ENCODE measurements at places on chromosomes 12 and 14. TPM values are rescaled to one million over a fixed set of nuclear protein-coding genes. Genes with fewer than 3 reads are reported as not detected.

TAS2R19 gene
- total RNA-seq: 0.41 TPM

C3AR1 gene
- total RNA-seq: 35.4 TPM

- no peaks in the 10 kb centered on the region for H3K4me1 ChIP-seq
- no peaks in the 10 kb centered on the region for H3K27me3 ChIP-seq
- H3K36me3 ChIP-seq: no peaks in the 10 kb centered on the region
- no peak overlapping the region for H3K4me3 ChIP-seq
Measured at GRCh38 chr14:103755060-103755459, 39.5 kb downstream of the ZFYVE21 start.

DNA sequence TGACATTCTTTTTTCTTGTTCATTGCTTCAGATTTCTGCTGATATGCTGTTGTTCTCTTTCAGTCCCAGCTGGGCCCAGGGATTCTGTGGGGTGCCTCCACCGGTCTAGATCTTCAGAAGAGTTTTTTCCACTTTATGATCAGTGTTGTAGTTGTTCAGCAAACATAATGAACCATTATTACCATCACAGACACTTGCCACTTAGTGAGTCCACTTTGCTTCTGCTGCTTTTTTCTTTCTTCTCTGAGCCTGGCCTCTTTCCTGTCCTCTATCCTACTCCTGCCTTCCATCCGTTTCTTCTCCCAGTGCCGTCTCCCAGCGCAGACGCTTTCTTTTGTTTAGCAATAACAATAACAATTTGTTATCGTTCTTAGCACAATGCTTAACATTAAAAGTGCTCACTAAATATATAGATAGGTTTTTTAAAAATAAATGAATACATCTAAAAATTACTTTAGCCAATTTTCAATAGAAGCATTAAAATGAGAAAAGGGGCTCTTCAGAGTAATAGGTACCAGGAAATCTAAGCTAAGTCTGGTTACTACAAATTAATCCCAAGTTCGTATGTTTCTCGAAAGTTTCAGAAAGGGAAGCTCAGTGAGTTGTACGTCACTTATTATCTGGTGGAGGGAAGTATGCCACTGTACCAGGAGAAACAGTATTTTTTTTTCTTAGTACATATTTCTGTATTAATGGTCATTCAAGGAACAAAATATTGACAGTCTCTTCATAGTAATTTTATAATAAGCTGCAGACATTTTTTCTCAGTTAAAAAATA is 98.2 kb downstream of the SRGAP1 start:
- no peaks in the 10 kb centered on the region for H3K27me3 ChIP-seq
- no peaks in the 10 kb centered on the region for H3K36me3 ChIP-seq
- no peak overlapping the region for H3K27ac ChIP-seq
- H3K4me1 ChIP-seq: no peaks in the 10 kb centered on the region
- no peak overlapping the region for H3K4me3 ChIP-seq
- DNase-seq: no peak

DDX47 gene
- total RNA-seq: 38.3 TPM

DNA sequence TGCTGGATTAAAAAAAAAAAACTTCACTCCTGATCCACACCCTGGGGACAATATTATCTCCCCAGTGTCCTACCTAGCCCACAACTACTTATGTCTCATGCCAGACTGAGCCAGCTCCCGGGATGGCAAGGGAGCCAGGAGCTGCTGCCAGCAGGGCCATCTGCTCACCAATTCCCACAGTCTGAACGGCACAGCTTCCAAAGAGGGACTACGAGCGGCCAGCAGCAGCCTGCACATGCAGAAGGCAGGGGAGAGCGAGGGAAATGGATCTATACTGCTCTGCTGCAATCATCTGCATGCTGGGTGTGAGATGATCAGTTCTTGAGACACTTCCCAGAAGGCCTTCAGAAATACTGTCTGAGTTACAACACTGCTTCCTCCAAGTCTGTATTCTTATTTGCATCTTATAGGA is 11.1 kb downstream of the SSH1 start:
- peaks cover 28% of the 10 kb centered on the region for H3K36me3 ChIP-seq
- H3K4me3 ChIP-seq: no peak overlapping the region
- DNase-seq: peak; percentile 64
- H3K27ac ChIP-seq: no peak overlapping the region

DNA sequence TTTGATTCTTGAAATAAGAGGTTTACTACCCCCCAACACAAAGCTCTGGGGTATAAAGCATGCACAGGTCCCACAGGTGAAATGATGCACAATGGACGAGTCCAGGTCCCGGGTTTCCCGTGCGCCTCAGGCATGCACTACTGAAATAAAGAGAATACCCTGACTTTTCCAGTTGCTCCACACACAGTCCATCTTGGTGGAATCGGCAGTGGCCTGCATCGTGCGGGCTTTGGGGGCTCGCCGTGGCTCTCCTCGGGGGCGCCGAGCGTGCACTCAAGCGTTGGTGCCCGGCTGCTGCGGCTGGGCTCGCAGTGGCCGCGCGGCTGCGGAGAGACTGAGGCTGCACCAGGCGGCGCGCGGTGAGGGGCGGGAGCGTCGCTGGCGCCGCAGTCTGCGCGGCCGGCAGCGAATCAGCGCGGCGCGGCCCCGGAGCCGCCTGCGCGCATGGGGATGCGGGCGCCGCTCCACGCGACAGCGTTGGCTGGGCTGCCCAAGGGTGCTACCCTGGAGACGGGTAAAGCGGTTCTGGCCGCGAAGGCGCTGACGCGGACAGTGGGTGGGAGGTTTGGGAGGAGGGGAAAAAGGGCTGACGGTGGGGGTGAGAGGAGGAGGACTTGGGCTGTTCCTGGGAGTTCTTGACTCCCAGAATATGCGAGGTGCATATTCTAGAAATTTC is 53.8 kb upstream of the CCDC175 start:
- no peak for DNase-seq
- H3K4me1 ChIP-seq: no peaks in the 10 kb centered on the region
- peaks cover 22% of the 10 kb centered on the region for H3K27me3 ChIP-seq
- no peak overlapping the region for H3K4me3 ChIP-seq
- H3K36me3 ChIP-seq: no peaks in the 10 kb centered on the region

GRCh38 chr12:23944067-23944466 is 5.4 kb downstream of the SOX5 start:
- H3K36me3 ChIP-seq: no peaks in the 10 kb centered on the region
- no peaks in the 10 kb centered on the region for H3K4me1 ChIP-seq
- DNase-seq: no peak
- no peak overlapping the region for H3K4me3 ChIP-seq
- peaks cover 15% of the 10 kb centered on the region for H3K27me3 ChIP-seq

- no peaks in the 10 kb centered on the region for H3K36me3 ChIP-seq
- DNase-seq: no peak
- H3K4me3 ChIP-seq: no peak overlapping the region
- no peaks in the 10 kb centered on the region for H3K27me3 ChIP-seq
Measured at GRCh38 chr12:107597695-107598410, 87.7 kb upstream of the PWP1 start.

DNA sequence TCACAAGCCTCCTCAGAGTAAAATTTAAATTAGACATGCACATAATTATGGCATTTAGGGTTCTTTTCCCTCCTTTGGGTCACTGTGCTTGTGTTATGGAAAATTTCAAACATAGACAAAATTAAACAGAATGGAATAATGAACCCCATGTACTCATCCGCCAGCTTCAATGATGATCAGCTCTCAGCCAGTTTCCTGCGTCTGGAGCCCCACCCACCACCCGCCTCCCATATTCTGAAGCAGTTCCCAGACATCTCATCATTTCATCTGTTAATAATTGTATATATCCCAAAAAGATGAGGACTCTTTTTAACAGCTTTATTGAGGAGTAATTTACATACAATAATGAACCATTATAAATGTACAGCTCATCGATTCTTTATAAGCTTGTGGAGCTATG is 128.2 kb downstream of the EML1 start:
- no peak overlapping the region for H3K27ac ChIP-seq
- no peak overlapping the region for H3K4me3 ChIP-seq
- H3K4me1 ChIP-seq: no peaks in the 10 kb centered on the region
- H3K27me3 ChIP-seq: no peaks in the 10 kb centered on the region

DNA sequence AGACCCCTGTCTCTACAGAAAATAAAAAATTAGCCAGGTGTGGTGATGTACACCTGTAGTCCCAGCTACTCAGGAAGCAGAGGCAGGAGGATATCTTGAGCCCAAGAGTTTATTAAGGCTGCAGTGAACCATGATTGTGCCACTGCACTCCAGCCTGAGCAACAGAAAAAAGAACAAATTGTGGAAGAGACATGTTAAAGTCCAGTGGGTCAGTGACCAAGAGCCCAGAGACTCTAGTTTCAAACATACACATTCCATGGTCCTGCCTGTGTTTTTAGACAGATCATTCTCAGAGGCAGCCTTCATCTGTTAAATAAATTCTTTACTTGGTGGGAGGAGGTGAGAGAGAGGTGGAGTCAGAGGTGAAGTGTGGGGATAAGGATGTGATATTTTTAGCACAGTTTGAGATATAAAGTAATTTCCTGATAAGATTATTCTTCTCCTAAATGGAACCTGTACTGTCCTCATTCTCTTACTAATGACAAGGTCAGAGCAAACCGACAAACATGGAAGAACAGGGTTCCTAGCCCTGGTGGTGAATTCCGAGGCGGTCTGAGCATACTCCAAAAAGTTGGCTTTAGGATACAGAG is 48.7 kb downstream of the RASSF3 start:
- H3K27me3 ChIP-seq: no peaks in the 10 kb centered on the region
- H3K27ac ChIP-seq: no peak overlapping the region
- H3K36me3 ChIP-seq: no peaks in the 10 kb centered on the region
- no peak for DNase-seq

DNA sequence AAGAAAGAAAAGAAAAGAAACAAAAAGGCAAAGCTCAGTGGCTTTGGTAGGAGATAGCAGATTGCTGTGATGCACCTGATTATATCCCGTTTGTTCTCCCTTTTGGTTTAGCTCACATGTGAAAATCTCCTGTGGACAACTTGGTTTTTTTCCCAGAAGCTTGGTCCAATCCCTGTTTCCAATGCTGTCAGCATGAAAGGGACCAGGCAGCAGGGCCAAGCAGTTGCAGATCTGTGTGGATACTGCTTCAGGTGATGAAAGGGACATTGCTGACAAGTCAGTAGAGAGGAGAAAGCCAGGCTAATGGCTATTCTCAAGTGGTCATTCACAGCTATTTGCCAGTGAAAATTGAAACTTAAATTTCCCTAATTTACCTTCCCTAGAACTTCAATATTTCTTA is 18.8 kb upstream of the SLCO1A2 start:
- no peaks in the 10 kb centered on the region for H3K4me1 ChIP-seq
- no peak overlapping the region for H3K27ac ChIP-seq
- H3K27me3 ChIP-seq: no peaks in the 10 kb centered on the region
- no peak for DNase-seq
- H3K4me3 ChIP-seq: no peak overlapping the region

- H3K27ac ChIP-seq: peak overlapping the region; percentile 90
- H3K36me3 ChIP-seq: no peaks in the 10 kb centered on the region
- H3K4me3 ChIP-seq: peak overlapping the region; percentile 84
- no peak for DNase-seq
Measured at GRCh38 chr14:66507181-66507721, 696 bp upstream of the GPHN start.

GRCh38 chr14:50001151-50001998 is 108.5 kb downstream of the ARF6 start:
- no peak overlapping the region for H3K4me3 ChIP-seq
- peaks cover 25% of the 10 kb centered on the region for H3K4me1 ChIP-seq
- DNase-seq: no peak
- no peaks in the 10 kb centered on the region for H3K27me3 ChIP-seq

DNA sequence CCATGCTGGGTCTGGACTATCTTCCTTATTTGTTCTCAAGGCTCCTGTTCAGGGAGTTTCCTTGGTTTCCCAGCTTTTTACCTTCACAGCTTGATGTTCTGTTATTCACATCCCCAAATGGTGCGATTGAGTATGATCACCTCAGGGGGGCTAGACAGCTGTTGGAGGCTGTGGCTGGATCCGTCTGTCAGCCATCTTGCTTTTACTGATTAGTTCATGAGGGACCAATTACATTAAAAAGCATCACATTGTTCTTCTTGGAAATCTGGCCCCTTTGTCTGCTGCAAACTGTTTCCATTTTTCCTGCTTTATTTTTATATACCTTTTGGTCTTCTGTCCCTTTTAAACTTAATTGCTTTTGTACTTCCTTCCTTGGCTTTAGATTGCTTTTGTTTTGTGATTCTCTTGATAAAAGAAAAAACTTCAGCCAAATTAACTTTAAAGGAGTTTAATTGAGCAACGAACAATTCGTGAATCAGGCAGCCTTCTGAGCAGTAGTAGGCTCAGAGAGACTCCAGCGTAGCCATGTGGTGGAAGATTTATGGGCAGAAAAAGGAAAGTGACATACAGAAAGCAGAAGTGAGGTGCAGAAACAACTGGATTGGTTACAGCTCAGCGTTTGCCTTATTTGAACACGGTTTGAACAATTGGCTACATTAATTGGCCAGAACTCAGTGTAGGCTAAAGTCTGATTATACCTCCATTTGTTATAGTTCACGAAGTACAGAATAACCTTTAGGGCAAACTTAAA is 208.7 kb downstream of the AEBP2 start:
- H3K27ac ChIP-seq: no peak overlapping the region
- H3K27me3 ChIP-seq: no peaks in the 10 kb centered on the region
- no peaks in the 10 kb centered on the region for H3K36me3 ChIP-seq
- H3K4me1 ChIP-seq: no peaks in the 10 kb centered on the region
- no peak overlapping the region for H3K4me3 ChIP-seq

DNA sequence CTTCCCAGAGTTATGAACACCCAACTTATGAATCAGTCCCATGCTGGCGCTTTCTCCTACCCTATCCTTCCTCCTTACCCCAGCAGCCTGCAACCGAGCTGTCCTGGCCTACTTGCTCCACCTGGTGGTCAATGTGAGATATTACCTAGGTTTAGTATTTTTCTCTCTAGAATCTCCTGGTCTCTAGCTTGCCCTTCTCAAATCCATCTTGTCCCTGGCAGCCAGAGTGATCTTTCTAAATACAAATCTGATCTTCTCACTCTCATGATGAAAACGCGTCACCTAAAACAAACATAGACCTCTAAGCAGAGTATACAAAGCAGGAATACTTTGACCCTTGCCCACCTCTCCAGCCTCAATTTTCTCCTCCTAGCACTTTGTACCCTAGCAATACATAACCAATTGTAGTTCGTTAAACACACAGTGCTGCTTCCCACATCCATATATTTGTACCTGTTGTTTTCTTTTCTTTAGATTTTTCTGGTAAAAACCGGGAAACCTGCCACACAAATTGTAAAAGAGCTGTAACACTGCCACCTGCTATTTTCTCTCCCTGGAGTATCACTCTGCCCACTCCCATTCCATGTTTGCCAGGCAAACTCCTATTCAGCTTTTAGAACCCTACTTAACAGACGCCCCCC is 20.0 kb upstream of the TCP11L2 start:
- H3K27ac ChIP-seq: no peak overlapping the region
- peak; percentile 74 for DNase-seq
- H3K27me3 ChIP-seq: no peaks in the 10 kb centered on the region
- H3K4me3 ChIP-seq: no peak overlapping the region

- no peaks in the 10 kb centered on the region for H3K36me3 ChIP-seq
- peak overlapping the region; percentile 18 for H3K27ac ChIP-seq
- no peak overlapping the region for H3K4me3 ChIP-seq
- H3K27me3 ChIP-seq: no peaks in the 10 kb centered on the region
- peaks cover 21% of the 10 kb centered on the region for H3K4me1 ChIP-seq
Measured at GRCh38 chr12:122023339-122024131, 1.9 kb downstream of the BCL7A start.
